Mesothelial cell of epicardium (in vitro differentiated cells): ENCODE measurements at places on chromosomes 2 and 18.

GRCh38 chr2:230692760-230693159, 19.9 kb upstream of the CAB39 start:
- no peak for DNase-seq

GRCh38 chr2:198595721-198596120, 791.3 kb downstream of the PLCL1 start:
- no peak for DNase-seq

DNA sequence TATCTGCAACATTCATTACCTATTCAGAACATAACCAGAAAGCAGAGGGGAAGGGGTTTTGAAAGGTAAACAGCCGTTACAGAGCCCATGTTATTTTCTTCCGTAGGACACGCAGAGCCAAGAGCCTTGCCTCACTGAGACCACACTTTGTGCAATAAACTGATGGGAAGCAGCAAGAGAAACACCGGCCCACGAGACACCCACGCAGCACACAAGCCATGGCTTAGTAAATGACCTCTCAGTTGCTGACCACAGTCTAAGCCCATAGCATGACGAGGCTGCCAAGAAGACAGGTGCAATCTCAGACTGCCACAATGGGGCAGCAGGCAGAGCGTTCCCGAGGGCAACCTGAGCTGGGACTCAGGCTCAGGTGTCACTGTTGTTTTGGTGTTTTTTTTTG, 59.6 kb downstream of the CABYR start:
- no peak for DNase-seq

- DNase-seq, result no peak
Measured at GRCh38 chr2:144801766-144802165, 281.8 kb upstream of the ZEB2 start.

- no peak for DNase-seq
Measured at GRCh38 chr2:241627675-241628074, 9.3 kb downstream of the THAP4 start.
